ENCODE measurements at places on chromosomes 2 and 18.

- DNase-seq = peak; percentile 39
Observed at GRCh38 chr18:70373042-70373519, 84.2 kb downstream of the SOCS6 start.

- no peak for DNase-seq
Observed at GRCh38 chr2:200770847-200771246, 40.9 kb upstream of the BZW1 start.

GRCh38 chr2:88082781-88083180 is 15.2 kb downstream of the SMYD1 start:
- no peak for DNase-seq

GRCh38 chr18:68418881-68419280 is 296.0 kb downstream of the TMX3 start:
- peak; percentile 45 for DNase-seq
